ENCODE measurements at places on chromosomes 6 and 20. TPM values are rescaled to one million over a fixed set of nuclear protein-coding genes. Genes with fewer than 3 reads are reported as not detected.

DNA sequence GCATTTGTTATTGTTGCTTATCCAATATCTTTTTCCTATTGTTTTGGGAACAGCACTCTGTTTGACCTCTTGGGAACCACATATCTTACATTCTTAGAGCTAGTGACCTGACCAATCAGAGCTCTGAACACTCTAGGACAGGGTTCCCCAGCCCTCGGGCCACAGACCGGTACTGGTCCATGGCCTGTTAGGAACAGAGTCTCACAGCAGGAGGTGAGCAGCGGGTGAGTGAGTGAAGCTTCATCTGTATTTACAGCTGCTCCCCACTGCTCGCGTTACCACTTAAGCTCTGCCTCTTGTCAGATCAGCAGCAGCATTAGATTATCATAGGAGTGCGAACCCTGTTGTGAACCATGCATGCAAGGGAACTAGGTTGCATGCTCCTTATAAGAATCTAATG, 226.0 kb upstream of the TSHZ2 start:
- DNase-seq, result no peak

- DNase-seq, result no peak
Measured at GRCh38 chr20:17281478-17281877, 54.6 kb downstream of the PCSK2 start.

DNA sequence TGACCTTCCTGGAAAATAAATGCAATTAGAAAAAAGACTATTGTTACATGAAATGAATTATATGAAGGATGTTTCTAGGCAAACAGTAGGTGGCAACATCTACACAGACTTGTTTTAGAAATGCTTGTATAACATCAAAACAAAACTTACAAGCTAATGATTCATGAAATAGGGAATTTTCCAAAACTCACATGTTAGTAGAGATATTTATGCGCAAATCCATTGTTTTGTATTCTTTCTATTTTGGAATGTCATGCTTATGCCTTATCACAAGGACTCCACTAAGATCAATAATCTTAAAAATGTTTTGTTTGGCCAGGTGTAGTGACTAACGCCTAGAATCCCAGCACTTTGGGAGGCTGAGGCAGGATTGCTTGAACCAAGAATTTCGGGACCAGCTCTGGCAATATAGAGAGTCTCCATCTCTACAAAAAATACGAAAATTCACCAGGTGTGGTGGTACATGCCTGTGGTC, 32.3 kb upstream of the LGSN start:
- peak; percentile 22 for DNase-seq

GRCh38 chr6:40349123-40349900, 237.9 kb downstream of the LRFN2 start:
- DNase-seq, result no peak

- DNase-seq, result no peak
Measured at GRCh38 chr6:150038202-150039062, 13.1 kb upstream of the RAET1L start.

DNA sequence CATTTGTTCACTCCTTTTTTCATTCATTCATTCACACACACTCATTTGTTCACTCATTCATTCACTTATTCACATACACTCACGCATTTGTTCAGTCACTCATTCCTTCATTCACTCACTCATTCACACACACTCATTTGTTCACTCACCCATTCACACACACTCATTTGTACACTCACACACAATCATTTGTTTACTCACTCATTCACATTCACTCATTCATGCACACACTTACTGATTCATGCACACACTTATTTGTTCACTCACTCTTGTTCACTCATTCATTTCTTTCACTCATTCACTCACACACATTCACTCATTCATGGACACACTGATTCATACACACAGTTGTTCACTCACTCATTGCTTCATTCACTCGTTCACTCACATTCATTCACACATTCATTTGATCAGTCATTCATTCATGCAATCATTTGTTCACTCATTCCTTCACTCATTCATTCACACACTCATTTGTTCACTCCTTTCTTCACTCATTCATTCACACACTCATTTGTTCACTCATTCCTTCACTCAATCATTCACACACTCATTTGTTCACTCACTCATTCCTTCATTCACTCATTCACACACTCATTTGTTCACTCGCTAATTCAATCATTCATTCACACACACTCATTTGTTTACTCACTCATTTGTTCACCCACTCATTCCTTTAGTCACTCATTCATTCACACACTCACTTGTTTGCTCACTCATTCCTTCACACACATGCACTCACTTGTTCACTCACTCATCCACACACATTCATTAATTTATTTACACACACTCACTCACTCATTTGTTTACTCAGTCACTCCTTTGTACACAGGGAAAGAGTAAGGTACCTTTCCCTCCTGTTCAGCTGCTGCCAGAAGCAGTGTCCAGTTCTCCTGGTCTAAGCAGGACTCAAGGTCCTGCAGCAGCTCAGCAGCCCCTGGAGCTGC, 50.7 kb upstream of the BHLHE23 start:
- DNase-seq, result no peak

DNA sequence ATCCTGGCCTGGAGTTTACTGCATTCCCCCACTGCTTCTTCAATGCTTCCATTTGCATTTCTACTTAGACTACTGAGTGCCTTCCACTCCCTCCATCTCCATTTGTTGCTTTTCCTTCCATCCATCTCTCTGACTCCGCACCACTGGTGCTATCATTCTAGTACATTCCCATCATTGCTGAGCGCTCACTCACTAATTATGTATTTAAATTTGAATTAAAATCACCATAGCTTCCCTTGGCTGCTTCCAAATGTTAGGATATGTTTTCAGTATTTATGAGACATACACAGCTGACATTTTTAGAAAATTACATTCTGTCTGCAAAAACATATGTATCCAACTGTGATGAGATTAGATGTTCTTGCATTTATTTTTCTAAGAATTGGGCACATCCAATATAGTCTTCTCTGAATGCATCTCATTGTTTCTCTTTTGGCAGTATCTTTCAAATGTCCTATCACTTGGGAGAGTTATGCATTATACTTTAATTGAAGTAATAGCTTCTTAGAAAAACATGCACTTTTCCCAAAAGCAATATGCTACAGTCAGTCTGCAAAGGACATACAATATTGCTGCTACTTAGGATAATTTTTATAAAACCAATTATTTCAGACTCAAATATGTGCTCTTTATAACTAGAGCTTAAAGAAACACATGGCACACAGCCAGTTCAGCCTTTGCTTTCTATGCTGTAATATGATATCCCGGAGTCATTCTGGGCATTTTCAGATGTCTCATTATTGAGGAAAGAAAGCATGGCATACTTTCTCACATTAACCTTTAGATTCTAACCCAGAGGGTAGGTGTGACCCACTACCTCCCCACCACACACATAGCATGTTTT, 12.1 kb upstream of the COL21A1 start:
- DNase-seq, result peak; percentile 22

DNA sequence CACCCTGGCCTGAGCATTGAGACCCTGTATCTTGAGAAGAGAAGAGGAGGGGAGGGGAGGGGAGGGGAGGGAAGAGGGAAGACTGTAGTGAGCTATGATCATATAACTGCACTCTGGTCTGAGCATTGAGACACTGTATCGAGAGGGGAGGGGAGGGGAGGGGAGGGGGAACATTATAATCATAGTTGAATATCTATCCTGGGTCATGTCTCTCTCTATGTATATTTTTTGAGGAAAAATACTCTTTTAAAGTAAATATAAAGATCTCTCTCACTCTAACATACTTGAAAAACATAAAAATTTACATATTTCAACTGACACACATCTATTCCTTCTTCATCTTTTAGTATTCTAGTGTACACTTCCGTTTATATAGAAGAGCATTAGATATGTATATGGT, 431.0 kb downstream of the CDKAL1 start:
- no peak for DNase-seq

- peak; percentile 65 for DNase-seq
Measured at GRCh38 chr6:146913842-146914488, 290.3 kb upstream of the STXBP5 start.

DNA sequence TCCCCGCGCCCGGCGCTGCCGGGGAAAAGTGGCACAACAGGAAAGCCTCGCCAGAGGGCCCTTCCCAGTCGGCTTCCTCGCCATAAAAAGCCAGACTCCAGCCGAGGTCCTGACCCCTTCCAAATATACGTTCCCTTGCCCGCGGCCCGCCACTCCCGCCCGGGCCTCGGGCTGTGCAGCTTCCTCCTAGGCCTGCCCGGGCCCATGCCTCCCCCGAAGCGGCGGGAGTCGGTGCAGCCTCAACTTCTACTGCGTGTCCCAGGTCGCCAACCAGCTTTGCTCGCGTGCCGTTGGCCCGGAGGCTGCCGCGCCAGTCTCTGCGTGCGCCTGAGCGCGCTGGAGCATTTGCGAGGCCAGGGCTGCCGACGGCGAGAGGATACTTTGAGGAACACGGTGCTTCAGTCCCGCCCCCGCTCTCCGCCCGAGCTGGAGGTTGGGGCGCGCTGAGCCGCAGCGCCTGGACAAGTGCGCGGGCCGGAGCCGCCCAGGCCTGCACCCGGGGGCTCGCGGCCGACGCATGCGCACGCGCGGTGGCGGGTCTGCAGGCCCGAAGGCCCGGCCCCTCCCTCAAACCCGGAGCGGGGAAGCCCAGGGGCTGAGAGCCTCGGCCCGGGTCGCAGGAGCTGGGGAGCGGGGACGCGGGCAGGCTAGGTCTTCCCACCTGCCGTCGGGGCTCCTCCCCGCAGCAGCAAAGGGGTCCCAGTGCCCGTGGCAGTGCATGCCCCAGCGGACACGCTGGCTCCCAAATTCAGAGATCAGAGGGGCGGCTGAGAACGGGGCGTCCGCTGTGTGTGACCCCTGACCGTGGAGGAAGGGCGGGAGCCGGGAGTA, 10.2 kb downstream of the FOXC1 start:
- peak; percentile 61 for DNase-seq

GRCh38 chr6:4388675-4389074, 253.3 kb upstream of the ECI2 start:
- no peak for DNase-seq

DNA sequence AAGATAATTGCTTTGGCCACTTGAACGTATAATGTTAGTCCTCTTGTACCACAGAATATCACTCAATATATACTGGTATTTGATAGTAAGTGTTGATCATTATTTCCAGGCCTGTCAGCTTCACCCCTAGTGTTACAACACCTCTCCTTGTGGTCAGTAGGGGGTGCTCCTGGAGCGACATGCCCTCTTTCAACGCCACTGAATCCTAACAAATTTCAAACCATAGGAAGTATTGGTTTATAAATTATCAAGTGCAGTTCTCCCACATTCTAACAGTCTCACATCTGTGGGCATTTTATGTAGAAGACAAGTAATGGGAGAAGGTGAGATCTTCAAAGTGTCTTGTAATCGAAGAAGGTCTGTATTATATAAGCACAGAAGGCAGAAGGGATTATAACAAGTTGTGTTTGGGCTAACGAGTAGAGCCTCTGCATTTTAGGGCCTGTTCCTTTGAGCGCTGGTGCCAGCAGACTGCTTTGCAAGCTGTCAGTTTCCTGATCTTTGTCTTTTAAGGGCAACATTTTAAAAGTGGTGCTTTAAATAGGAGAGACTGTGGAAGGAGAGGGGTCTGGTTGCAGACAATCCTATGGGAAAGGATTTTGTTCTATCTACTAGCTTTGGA, 57.1 kb upstream of the CEP162 start:
- DNase-seq, result peak; percentile 60

GRCh38 chr6:36129941-36130666, at the start of gene MAPK13:
Gene MAPK13, plus strand, starts transcription at chr6:36130513. Its CDS starts 70 bp downstream, at chr6:36130583.
- DNase-seq, result peak; percentile 35

DNA sequence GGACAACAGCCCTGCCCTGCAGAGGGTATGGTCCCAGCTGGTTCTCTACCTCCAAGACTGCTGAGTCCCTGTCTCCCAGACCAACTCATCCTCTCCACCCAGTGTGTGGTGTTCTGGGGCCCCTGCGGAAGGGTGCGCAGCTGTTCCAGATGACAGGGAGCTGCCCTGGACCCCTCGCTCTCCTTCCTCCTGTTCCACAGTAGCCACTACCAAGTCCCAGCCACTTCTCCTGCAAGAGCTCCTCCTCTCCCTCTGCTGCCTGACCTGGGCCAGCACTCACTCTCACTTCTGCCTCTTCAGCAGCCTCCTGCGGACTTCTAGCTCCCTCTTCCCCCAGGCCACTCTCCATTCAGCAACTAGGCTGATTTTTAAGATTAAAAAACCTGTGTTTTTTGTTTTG, 40.1 kb upstream of the TMEM181 start:
- no peak for DNase-seq

DNA sequence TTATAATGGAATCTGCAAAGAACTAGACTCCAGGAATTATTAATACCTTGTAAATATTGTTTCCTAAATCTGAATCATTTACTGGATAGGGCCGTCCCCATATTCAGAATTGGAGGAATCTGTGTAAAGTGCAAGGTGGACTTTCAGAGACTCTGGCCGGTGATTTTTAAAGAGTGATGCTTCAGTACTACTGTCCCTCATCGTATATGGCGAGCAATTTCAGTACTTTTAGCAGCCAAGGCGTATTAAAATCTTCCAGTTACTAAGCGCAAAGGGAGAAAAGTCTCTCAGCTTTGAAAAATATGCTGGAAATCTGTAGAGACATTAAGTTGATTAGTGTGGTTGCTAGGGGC, 483 bp downstream of the SMIM26 start:
- no peak for DNase-seq

Gene ULBP2
- total RNA-seq, result 0.79 TPM

Gene ERVFRD-1
- total RNA-seq, result under 0.01 TPM

Gene CTNNBL1
- total RNA-seq, result 23.4 TPM

Gene OTOR
- total RNA-seq, result not detected

Gene NOTCH4
- 9.1 TPM for total RNA-seq

Gene FAM217A
- total RNA-seq, result not detected

Gene HLA-DRB5
- 0.40 TPM for total RNA-seq

Gene ELOVL4
- total RNA-seq, result under 0.01 TPM

Measured in lung microvascular endothelial cell (primary cell).